ENCODE measurements at places on chromosomes 1 and 21.

DNA sequence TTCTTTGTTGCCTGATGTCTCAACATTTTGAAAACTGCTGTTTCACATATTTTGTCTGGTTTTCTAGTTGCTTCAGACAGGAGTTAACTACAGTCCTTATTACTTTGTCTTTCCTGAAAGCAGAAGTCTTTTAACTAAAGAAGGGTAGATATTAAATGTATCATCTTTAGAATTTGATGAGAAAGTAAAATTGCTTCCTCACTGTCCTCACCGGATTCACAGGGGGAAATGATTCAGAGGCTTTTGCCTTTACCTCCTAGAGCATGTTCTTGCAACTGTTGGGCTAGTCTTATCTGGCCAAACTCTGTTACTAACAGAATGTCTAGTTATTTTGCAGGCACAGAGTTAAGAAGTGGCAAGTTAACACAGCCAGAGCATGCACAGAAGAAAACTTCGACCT, 107.2 kb upstream of the VAV3 start:
- no peak for DNase-seq

DNA sequence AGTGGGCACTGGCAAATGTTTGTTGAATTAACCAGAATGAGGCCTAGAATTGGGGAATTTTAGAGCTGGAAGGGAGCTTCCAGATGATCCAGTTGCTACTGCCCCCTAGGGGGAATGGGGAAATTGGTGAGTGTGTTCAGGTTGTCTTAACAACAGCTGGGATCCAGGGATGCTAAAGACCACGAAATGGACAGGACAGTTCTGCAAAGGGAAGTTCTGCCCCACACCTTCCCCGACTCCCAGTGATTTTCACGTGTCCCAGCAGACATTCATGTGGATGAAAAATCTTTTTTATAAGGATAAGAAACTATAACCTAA, 33.9 kb downstream of the TRIM62 start:
- DNase-seq: no peak

GRCh38 chr1:116824631-116825206, 70.5 kb downstream of the CD2 start:
- DNase-seq: no peak

DNA sequence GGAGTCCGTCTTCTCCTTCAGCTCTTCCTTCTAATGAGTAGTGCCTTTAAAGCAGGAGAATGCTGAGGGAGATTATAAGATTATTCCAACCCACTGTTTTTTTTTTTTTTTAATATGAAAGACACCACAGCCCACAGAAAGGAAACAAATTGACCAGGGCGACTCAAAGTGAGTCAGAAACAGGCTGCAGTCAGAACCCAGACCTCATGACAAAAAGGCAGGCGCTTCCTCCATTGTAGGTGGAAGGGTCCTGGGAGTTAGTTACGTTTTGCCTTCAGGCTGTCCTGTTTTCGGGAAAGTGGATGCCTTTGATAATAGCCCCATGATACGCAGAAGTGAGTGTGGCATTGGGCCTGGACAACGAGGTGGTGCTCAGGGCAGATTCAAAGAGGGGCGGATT, 21.0 kb downstream of the PLXNA2 start:
- no peak for DNase-seq

DNA sequence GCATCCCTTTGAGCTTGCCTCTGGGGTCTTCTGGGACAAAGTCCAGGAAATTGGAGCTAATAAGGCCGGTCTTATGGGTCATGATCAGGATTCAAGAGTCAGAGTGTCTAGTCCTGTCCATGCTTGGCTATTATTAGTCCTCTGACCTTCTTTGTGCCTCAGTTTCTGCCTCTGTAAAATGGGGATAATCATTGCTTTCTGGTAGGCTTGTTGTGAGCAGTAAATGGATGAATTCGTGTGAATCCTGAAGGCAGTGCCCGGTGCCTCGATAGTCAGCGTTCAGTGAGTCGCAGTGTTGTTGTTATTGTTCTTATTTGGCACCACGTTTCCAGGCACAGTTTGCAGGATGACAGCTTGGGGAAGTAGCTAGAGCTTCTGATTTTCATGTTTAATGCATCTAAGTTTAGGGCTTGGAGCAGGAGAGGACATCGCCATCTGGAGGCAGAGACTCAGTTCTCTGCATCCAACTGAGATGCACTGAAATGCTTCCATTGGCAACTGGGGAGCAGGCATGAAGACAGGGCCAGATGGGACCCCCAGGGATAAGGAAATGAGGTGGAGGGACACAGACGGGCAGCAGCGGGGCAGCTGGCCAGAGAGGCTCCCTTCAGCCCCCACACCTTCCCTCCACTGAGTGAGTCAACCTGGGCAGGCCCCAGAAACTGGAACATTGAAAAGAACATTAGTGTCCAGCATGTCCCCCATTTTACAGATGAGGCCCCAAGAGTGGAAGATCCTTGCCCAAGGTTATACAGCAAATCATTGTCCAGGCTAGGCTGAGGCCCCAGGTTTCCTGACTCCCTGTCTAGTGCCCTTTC, 160.3 kb downstream of the PTPRU start:
- no peak for DNase-seq

DNA sequence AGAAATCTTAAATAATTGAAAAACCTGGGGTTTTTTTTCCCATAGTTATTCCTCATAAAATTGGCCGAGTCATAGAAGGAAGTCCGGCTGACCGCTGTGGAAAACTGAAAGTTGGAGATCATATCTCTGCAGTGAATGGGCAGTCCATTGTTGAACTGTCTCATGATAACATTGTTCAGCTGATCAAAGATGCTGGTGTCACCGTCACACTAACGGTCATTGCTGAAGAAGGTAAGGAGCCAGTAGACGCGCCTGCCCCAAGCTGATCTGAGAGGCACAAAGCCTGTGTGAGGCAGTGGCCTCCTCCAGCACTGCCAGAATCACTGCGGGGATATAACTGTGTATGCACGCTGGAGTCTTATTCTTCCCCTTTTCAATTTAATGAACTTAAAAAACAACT, 100.3 kb downstream of the PHTF1 start:
- DNase-seq: no peak

GRCh38 chr1:36715797-36716196, 233.1 kb upstream of the CSF3R start:
- no peak for DNase-seq

DNA sequence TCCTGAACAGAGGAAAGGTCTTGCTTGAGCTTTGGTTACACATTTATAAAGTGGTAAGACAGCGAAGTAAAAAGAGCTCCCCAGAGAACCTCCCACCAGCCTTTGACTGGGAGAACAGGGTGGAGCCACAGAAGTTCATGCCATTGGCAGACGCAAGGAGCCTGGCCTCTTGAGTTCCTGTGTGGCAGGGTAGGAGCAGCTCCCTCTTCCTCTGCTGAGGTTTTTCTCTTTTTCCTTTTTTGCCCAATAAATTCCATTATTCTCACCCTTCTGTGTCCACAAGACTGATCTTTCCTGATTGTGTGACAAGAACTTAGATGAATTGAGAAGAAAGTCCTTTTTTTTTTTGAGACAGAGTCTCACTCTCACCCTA, 4.3 kb downstream of the THEM4 start:
- DNase-seq: peak; percentile 38

DNA sequence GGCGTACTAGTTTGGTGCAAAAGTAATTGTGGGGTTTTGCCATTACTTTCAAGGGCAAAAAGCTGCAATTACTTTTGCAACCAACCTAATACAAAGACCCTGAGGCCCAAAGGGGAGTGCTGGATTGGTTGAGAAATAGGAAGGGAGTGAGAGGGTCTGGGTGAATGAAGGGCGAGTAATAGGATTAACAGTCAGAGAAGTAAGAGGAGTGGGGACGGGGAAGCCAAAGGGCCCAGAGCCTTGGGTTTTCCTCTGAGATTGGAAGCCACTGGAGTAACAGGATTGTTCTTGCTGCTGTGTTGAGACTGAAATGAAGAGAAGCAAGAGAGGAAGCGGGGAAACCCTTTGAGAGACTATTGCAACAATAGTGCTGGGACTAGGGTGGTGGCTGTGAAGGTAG, 19.0 kb upstream of the PRELP start:
- no peak for DNase-seq

DNA sequence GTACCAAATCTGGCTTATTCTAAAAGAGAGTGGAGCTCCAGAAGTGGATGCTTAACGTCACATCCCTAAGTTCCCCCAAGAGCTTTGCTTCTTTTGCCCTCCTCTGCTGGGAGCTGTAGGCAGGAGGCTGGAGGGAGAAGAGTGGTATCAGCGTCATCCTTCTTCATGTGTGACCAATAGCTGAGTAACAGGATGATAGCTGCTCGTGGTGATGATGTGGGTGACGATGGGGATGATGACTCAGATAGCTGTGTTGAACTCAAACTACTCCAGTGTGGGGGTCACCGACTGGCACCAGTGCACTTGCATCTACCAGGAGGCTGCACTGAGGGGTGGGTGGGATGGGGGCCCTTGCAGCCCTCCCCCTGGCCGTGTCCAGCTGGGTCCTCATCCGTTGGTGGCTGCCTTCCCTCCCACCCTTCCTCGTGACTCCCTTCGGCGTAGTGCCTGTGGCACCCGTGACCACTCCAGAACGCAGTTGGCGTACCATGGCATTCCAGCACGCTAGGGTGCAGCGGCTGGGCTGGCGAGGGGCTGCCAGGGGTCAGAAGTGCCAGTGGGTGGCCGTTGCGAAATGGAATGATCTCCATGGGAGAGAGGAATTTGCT, 1.1 kb downstream of the IGFN1 start:
- peak; percentile 10 for DNase-seq

DNA sequence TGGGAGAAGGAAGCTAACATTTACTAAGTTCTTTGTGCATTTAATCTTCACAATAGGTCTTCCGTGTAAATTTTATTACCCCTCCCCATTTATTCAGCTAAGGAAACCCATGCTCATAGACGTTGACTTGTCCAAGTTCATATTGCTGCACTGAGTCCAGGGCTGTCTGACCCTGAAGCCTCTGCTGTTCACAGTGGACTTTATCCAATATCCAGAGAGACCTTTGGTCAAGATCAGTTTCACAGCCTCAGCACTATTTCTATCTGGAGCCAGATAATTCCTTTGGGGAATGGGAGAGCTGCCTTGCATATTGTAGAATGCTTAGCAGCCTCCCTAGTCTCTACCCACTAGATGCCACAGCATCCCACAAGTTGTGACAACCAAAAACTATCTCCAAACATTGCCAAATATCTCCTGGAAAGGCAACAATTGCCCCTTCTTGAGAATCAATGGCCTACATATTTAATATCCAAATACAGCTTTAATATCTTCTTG, 26.4 kb downstream of the ILDR2 start:
- no peak for DNase-seq

DNA sequence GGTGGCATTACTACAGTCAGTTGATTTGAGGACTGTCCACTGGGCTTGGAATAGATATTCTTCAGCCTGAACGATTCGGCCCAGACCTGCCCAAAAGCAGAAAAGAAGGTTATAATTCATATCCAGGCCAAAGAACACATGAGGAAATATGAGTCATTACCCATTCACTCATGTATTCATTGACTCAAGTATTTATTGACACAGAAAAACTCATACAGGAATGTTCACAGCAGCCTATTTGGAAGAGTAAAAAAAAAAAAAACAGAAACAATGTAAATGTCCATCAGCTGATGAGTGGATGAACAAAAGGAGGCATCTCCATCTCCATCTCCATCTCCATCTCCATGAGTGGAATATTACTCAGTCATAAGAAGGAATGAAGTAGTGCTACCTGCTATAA, 15.9 kb downstream of the ZMYND12 start:
- no peak for DNase-seq

DNA sequence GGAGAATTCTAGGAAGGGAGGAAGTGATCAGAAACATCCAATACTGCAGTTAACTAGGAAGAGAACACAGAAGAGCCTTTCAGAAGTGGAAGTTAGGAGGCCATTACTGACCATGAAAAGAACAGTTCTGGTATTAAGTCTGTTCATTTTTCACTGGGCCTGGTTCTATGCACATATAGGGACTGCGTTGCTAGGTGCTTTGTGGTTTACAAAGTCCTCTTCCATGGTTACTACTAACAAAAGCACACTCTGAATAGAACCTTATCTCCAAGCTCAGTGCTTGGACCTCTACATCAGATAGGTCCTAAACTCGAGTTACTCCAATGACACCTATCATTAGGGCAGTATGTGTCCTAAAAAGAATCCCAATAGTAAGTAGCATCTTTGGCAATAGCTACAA, 75.4 kb downstream of the RPAP2 start:
- DNase-seq: no peak

GRCh38 chr21:43632373-43632905, 26.8 kb downstream of the HSF2BP start:
- DNase-seq: no peak

GRCh38 chr1:81802707-81803430, 2.1 kb downstream of the ADGRL2 start:
- DNase-seq: no peak

DNA sequence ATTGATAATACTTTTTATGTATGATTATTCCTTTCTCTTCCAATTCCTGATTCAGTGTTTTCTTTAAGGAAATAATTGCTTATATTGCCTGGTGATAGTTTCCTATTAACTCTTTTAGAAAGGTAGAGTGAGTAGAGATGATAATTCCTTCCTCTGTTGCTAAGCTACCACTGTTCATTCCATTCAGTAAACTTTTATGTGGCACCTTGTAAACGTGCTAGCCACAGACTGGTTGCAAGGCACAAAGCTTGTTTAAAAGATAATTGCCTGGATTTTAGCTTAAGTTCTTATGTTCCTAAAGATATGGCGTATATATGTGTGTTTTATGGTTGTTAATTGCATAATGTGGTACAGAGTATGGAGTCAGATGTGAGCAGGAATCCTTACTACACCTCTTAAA, 3.2 kb downstream of the ZFYVE9 start:
- no peak for DNase-seq

- DNase-seq: no peak
These were observed 46.2 kb downstream of the DISP1 start for GRCh38 chr1:222861062-222861461.

DNA sequence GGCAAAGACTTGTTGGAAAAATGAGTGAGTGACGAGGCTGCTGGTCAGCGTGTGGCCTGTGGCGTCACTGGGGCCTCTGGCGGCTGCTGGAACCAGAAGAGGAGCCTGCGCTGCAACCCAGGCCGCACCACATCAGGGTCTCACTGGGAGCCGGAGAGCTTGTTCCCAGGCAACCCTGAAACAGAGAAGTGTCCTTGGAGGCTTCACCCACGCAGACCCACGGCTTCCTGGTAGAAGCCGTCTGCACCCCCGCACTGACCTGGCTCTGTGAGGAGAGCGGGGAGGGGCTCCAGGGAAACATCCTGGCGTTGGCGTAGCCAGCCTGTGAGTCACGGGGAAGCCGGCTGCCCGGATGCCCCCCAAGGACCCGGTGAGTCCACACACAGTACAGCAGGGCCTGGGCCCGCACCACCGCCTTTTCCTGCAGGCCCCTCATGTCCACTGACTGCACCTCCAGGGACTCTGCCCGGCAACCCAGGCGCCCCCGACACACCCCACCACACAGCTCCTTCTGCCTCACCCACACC, 57.4 kb downstream of the COL6A1 start:
- no peak for DNase-seq

DNA sequence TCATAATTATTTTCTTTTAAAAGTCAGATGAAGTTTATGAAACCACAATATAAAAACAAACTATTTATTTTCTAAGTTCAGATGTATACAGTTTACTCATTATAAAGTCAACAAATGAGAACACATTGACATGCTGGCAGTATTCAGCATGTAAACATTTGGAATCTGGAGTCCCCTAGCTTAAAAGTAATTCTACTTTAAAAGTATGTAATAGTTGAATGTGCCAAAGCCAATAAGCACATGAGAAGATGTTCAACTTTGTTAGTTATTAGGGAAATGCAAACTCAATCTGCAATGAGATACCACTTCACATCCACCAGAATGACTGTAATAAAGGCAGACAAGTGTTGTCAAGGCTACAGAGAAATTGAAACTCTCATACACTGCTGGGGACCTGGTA, 96.6 kb downstream of the RYR2 start:
- no peak for DNase-seq

Measured in stimulated activated CD4-positive, alpha-beta T cell treated with anti-CD3 and anti-CD28 coated beads, Interleukin-12 subunit alpha, Interleukin-12 subunit beta, amount 100 ng/mL, for 4 hours (primary cell).